Stimulated activated CD8-positive, alpha-beta memory T cell treated with anti-CD3 and anti-CD28 coated beads, Interleukin-2, amount 100 ng/mL, for 1 hour (primary cell): ENCODE measurements at places on chromosomes 6 and 20.

GRCh38 chr20:19633985-19634384 is 124.1 kb upstream of the RIN2 start:
- DNase-seq: no peak

DNA sequence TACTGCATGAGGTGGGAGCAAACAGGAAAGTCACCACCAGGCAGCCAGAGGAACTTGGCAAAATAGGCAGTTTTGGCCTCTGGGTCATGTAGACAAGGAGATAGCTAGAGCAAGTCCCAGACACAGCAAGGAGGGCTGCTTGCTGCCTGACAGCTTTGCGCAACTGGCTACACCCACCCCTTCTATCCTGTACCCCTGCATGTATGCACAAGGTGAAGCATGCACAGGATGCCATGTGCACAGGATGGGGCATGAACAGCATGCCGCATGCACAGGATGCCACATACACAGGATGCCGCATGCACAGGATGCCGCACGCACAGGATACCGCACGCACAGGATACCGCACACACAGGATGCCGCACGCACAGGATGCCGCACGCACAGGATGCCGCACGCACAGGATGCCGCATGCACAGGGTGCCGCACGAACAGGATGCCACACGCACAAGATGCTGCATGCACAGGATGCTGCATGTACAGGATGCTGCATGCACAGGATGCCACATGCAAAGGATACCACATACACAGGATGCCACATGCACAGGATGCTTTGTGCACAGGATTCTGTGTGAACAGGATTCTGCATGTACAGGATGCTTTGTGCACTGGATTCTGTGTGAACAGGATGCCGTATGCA is 104.9 kb upstream of the IYD start:
- no peak for DNase-seq

GRCh38 chr6:119170447-119171087 is 92.1 kb upstream of the FAM184A start:
- DNase-seq: no peak

DNA sequence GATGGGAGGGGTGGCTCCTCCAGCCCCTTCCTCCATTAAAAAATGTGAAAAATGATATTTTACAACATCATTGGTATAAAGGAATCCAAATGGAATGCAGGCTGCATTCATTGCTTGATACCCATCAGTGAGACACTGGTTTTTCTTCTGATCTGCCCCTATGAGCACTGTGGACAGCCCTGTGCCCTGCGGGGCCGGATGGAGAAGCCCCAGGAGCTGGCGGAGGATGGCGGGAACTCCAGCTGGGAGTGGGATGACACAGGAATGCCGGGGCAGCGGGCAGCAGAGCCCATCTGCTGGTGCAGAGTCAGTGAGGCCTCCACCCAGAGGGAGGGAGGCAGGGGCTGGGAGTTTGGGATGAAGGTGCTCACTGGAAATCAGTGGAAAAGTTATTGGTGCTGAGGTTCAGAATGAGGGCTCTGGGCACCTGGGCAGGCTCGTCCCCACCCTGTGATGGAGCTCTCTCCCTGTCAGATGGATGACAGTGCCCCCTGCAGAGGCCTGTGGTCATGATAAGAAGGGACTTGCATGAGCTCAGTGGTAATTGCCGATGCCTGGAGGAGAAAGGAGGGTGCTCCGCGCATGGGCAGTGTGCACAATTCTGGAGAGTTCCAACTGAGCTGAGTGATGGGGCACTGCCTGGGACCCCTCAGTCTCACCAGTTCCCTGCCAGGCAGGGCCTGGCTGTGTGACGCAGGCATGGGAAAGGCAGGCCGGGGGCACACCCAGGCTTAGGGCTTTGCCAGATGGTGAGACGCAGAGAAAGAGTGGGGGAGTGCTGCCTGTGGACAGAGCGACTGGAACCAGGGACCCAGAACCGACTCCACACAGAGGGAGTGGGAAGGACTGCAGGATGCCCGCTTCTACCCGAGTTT is 23.2 kb downstream of the CTCFL start:
- no peak for DNase-seq

- no peak for DNase-seq
Observed at GRCh38 chr6:14932485-14933182, 313.2 kb upstream of the JARID2 start.

GRCh38 chr6:165389534-165389933 is 80.1 kb upstream of the C6orf118 start:
- DNase-seq: no peak

DNA sequence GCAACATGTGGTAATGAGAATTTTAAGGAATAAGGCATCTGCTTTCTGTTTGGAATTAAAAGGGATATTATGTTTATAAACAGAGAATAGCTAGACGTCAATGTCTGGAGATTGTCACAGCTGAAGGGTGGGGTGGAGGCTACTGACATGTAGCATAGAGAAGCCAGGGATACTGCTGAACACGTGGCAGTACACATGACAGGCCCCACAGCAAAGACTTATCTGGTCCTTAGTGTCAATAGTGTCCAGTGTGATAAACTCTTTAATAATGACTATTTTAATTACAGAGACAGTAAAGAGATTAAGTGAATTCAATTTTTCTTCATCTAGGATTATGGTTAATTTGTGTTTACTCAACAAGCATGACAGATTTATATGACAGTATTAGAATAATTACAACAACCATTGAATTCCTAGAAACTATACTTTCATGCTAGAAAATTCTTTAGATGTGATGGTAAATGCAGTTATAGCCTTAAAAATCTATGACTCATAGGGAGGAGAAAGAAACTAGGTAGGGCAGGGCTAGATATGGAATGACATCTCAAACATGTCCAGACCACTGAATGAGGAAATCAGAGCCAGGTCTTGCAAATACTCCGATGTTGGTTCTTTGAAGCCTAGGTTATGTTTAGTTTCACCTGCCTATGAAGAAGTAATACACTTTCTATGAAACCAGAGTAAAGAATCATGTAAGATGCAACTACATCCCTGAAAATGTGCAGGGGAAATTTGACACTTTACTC is 399.5 kb downstream of the PHF3 start:
- no peak for DNase-seq

DNA sequence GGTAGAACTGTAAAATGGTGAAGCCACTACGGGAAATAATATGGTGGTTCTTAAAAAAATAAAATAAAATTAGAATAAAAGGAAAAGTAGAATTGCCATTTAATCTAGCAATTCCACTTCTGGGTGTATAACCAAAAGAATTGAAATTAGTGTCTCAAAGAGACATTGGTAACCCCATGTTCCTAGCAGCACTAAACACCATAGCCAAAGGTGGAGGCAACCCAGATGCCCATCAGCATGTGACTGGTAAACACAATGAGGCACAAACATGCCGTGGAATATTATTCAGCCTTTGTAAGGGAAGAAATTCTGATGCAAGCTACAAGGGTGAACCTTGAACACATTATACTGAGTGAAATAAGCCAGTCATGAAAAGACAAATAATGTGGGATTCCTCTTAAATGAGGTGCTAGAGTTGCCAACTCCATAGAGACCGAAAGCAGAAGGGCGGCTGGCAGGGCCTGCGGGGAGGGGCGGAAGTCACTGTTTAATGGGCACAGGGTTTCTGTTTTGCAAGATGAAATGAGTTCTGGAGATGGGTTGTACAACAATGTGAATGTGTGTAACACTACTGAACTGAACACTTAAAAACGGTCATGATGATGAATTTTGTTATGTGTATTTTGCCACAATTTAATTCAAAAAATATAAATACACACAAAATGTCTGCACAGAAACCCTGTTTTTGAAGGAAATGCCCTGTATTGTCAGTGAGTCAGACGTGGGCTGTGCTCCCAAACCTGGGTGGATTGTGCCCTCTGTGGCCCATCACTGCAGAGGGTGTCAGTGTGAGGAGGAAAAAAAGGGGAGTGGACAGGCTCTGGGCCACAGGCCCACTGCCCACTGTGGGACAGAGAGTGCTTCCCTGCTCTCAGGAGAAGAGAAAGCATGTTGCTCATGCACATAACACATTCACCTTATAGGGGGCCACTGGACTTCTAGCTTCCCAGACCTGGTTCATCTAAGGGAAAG is 49.6 kb upstream of the CD93 start:
- no peak for DNase-seq

DNA sequence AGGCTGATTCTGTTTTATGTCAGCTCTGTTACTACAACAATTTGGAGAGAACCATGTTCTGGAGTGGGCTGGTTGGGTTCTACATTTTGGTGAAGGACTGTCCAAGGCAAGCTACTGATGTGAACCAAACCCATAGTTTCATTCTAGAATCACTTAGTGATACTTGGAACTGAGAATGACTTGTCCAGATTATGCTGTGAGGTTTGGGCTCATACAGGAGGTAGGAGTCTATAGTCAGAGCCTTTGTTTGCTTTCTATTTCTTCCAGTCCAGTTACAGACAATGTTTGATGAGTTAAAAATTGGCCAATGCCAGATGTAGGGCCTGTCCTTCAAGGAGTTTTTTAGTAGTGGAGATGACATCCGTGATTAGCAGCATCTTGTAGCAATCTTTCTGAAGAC is 97.9 kb downstream of the LRRC1 start:
- DNase-seq: no peak

- DNase-seq: no peak
Observed at GRCh38 chr20:1333462-1334369, 4.8 kb upstream of the SDCBP2 start.

- DNase-seq: no peak
Observed at GRCh38 chr6:79158856-79159516, 75.5 kb downstream of the HMGN3 start.

GRCh38 chr6:158287047-158287446 is 25.2 kb upstream of the TULP4 start:
- no peak for DNase-seq

- DNase-seq: no peak
Observed at GRCh38 chr6:45300736-45301135, 27.4 kb upstream of the RUNX2 start.

GRCh38 chr6:4356899-4357659 is 221.7 kb upstream of the ECI2 start:
- DNase-seq: no peak

GRCh38 chr6:30981942-30982772 is 1.4 kb upstream of the MUC21 start:
- DNase-seq: no peak

GRCh38 chr6:125558907-125559306 is 190.5 kb upstream of the HEY2 start:
- no peak for DNase-seq

DNA sequence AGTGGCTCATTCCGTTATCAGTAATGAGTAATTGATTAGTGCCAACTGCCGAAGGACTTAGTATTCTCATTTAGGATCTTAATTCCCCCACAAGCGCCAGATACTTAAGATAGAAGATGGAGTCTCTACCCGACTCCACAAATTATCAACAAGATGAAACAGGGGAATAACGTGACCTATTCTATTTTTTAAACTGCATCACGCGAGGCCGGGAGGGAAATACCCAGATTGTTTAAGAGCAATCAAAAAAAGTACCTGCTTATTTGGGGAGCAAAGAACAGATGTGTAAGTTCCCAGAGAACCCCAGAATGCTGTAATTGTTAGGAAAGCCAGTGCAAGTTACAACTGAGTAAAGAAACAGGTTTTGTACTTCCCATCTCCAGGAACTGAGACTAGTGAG is 1.1 kb upstream of the MAP3K5 start:
- no peak for DNase-seq

- DNase-seq: no peak
Observed at GRCh38 chr6:72865467-72865866, 243.6 kb downstream of the KCNQ5 start.

GRCh38 chr6:11228935-11229654 is 3.4 kb downstream of the NEDD9 start:
- no peak for DNase-seq

DNA sequence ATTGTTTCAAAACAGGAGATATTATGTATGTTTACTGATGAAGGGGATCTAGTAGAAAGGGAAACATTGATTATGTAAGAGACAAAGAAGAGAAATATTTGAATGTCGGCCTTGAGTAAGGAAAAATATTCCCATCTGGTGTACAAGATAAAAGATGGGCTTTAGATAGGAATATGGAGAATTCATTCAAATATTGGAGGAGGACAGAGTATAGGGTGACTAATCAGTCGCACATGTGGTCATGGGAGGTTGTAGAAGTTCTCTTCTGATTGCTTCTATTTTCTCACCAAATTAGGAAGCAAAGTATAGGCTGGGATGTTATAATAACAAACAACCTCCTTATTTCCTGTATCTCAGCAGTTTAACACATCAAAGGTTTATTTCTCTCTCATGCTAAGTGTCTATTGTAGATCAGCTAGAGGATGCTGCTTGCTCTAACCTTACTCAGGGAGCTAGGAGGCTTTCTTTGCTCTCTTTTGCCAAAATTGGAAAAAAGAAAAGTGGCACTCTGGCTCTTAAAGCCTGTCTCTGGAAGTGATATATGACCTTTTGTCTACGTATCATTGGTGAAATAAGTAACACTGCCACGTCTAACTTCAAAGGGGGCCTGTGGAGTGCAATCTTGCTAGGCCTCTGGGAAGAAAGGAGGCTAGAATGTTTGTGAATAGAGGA is 1.2 kb upstream of the HDDC2 start:
- DNase-seq: no peak

- no peak for DNase-seq
Observed at GRCh38 chr20:3749689-3750531, 17.4 kb downstream of the HSPA12B start.

- DNase-seq: no peak
Observed at GRCh38 chr6:137161949-137162348, 11.5 kb downstream of the IL22RA2 start.
